Activated CD8-positive, alpha-beta memory T cell treated with anti-CD3 and anti-CD28 coated beads, Interleukin-2, amount 10 ng/mL, durations not matched to agents 7 days and 5 days (primary cell): ENCODE measurements at places on chromosomes 1 and 21. TPM values are rescaled to one million over a fixed set of nuclear protein-coding genes. Genes with fewer than 3 reads are reported as not detected.

Gene F5
- total RNA-seq: 3.1 TPM

DNA sequence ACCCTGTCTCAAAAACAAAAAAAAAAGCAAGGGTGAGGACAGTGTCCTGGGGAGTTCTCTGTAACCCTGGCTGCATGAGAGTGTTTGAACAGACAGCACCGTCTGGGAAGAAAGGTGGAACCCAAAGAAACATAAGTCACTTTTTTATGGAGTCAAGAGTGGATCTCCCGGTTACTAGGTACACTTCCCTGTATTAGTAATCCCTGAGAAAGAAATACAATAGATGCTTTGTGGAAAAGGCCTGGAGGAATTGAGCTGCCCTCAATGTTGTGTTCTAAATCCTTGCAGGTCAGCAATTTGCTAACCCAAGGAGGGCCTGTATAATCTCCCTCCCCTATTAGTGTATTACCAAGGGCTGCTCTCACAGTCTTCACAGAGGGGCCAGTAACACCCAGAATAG, 16.6 kb downstream of the DEGS1 start:
- no peak for DNase-seq

- DNase-seq: no peak
Measured at GRCh38 chr1:14866911-14867612, 268.6 kb downstream of the KAZN start.

Gene DEPDC1
- total RNA-seq: 31.0 TPM

DNA sequence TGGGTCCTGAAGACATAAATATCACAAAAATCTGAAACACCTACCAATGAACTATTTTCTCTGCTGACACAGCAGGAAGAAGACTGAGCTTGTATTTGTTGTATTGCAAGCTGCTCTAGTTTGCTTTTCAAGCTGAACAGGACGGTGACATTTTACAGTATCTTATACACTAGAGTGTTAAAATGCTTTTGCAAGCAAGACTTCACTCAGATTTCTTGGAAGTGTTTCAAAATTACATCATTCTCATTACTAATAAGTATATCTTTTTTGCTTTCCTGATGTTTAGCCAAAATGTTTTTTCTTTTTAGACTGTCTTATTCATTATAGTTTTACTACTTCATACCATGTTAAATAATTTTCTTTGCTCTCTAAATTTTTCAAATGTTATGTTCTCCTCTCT, 427.1 kb upstream of the CXADR start:
- no peak for DNase-seq

- DNase-seq: no peak
Measured at GRCh38 chr1:20632386-20632785, 872 bp upstream of the PINK1 start.

GRCh38 chr1:16615253-16616252, 2.2 kb upstream of the NBPF1 start:
- DNase-seq: peak; percentile 39

Gene GPATCH3
- total RNA-seq: 15.0 TPM

GRCh38 chr1:109598655-109599054, 20.8 kb downstream of the GNAT2 start:
- no peak for DNase-seq

DNA sequence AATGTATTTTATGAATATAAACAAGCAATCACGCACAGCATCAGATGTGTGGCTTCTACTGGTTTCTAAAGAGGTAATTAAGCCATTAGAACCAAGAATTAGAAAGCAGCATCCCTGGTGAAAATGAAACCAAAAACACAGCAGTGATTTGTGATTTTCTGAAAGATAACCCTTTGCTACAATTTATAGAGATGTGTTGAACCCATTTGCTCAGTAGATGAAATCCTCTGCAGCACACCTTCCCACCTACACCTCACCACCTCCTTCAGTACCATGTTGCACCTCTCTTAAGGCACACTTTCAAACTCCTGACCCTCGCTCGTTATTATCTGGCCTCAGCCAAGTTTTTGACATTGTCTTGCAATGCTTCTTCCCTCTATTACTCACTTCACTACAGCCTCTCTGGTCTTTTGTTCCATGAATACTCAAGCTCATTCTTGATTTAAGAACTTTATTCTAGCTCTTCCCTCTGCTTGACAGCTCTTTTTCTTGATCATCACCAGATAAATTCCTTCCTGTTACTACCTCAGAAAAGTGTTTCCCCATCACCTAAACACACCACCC, 38.6 kb downstream of the NSL1 start:
- no peak for DNase-seq

DNA sequence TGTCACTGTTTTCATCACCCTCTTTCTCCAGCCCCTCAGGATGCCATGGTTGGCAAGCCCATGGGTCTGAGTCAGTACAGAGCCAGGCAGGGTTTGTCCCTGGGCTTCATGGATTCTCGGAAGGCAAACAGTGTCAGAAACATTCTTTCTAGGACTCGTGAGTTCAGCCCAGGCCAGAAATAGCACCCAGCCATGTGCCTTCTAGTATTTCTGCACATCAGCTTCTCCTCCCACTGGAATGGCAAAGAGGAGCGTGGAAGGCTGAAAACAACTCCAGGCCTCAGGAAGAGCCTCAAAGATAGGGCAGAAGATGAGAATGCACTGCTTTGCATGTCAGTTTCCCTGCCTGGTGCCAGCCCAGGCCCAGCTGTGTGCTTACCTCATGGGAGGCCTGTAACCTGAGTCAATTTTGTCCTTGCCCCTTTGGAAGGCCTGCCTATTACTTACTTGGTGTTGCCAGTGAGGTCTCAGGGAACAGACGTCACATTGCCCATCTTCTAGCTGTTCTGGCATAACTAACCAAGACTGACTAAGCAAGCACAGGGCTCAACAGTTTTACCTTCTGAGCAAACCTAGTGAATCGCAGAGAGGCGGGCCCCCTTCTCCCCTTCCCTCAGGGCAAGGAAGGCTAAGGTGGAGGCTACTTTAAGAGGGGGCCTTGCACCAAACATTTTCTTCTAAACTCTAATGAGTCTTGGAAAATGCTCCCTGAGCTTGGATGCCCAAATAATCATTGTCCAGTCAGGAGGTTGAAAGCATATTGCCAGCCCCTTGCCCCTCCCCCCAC, 42.4 kb downstream of the GLUL start:
- no peak for DNase-seq

DNA sequence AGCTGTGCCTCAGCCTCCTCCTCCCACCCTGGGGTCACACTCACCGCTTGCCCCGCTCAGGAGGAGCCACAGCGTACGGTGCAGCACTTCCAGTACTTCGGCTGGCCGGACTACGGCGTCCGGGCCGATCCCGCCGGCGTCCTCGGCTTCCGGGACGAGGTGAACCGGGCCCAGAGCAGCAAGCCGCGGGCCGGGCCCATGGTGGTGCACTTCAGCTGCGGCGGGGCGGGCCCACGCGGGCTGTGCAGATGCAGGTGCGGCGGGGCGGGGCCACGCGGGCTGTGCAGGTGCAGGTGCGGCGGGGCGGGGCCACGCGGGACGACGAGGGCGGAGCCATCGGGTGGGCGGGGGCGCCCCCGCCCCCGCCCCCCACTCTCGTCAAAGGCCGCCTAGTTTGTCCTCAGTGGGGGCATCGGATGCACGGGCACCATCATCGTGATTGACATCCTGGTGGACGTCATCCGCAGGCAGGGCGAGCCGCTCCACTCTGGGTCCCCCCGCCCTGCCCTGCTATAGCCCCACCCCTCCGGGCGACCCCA, 5.5 kb downstream of the RNF223 start:
- DNase-seq: no peak

Gene PRMT6
- total RNA-seq: 21.0 TPM

GRCh38 chr1:116878804-116879477, 30.8 kb upstream of the PTGFRN start:
- no peak for DNase-seq

Gene FAM78B
- 0.82 TPM for total RNA-seq
